ENCODE measurements at places on chromosomes 4 and X.

DNA sequence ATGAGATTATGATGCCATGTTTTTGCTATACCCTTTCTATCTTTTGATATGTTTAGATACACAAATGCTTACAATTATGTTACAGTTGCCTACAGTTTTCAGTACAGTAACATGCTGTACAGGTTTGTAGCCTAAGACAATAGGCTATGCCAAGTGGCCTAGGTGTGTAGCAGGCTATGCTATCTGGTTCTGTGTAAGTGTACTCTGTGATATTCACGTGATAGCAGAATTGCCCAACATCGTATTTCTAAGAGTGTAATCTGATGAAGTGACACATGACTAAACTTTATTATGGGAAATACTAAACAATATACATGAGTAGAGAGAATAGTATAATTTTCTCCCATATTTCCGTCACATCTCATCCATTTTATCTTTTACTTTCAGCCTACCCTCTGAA, 97.0 kb downstream of the CLDN22 start:
- DNase-seq: no peak

- no peak for DNase-seq
These were observed 166.4 kb upstream of the AFF2 start for GRCh38 chrX:148333989-148334388.

- DNase-seq: no peak
These were observed 5.4 kb downstream of the PNMA6E start for GRCh38 chrX:153395613-153396319.

GRCh38 chrX:139081965-139082364, 370.4 kb upstream of the FGF13 start:
- no peak for DNase-seq

- DNase-seq: peak; percentile 100
These were observed at the start of gene ASMTL for GRCh38 chrX:1452516-1453394. ASMTL (minus strand) TSS chrX:1452909; CDS start chrX:1452840, 69 bp downstream.

DNA sequence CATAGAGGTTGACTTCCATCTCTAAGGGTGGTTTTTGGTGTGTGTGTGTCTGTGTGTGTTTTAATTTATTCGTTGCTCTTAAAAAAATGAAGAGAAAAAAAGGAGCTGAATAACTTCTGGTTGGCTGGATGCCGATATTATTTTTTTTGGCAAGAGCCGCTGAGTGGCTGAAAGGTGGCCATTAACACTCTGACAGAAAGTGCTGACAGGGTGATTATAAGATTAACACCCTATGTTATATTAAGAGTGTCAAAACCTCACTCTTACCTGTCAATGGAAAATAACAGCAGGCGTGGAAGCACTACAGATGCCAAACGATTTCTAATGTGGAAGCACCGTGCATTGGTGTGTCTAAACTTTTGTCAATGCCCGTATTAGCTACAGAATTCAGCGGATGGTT, 622.5 kb downstream of the ANKRD50 start:
- no peak for DNase-seq

DNA sequence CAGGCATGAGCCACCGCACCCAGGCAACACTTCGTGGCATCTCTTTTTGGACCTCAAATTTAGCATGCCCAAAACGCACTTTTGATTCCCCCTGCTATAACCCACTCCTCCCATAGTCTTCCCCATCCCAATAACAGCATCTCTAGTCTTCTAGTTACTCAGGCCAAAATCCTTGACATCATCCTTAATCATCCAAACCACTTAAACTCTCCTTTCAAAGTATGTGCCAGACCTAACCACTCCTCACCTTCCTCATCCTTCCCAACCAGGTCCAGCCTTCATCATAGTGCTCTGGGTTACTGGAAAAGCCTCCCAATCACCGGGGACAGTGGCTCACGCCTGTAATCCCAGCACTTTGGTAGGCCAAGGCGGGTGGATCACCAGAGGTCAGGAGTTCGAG, 41.9 kb downstream of the AFAP1 start:
- no peak for DNase-seq

GRCh38 chrX:85622635-85623034, 243.2 kb upstream of the POF1B start:
- no peak for DNase-seq

DNA sequence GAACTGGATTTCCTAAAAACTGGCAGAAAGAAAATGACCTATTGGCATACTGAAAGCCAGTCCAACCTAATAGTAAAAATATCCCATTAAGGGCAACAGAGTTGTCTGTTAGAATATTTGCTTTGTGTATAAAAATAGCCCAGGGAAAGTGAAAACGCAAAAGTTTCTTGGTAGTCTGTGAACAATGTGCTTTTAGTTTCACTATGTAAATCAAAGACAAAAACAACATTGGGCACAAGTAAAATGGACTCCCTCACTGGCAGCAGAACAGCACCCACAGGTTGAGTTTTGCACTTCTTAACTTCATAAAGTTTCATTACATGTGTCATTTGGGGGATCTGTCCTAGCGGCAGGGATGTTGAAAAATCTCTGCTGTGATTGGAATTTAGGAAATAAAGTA, 4.3 kb upstream of the FGG start:
- DNase-seq: no peak

DNA sequence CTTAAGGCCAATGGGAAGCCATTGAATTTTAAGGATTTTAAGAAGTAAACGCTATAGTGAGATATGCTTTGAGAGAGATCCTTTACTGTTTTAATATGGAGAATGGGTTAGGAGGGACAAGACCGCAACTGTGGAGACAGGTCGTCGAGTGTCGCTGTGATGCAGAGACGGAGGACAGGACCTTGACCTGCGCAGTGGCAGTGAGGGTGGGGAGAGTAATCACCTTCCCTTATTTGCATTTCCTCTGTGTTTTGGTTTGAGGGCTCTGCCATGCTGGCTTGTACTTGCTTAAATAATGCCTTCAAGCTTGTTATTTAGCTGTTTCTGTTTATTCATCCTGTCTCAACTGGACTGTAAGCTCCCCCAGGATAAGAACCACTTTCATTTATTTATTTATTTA, 345.0 kb downstream of the FBXW7 start:
- DNase-seq: no peak

GRCh38 chrX:140712413-140713173, 3.0 kb downstream of the LINC00632 start:
- peak; percentile 75 for DNase-seq

DNA sequence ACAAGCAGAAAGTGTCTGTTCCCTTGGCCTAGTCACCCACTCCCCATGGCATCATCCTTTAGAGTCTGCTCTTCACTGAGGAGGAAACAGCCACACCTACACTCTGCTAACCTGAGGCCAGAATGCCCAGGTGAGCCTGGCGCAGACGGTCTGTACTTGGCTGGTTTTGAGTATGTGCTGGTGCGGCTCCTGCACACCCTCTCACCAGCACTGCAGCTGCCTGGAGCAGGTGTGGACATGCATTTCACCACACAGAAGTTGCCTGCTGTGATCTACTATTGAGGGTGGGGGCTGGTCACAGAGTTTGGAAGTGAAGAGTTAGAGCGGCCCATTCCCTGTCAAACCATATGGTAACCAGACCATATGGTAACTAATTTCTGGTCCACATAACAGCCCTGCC, 39.5 kb downstream of the KANTR start:
- DNase-seq: no peak

DNA sequence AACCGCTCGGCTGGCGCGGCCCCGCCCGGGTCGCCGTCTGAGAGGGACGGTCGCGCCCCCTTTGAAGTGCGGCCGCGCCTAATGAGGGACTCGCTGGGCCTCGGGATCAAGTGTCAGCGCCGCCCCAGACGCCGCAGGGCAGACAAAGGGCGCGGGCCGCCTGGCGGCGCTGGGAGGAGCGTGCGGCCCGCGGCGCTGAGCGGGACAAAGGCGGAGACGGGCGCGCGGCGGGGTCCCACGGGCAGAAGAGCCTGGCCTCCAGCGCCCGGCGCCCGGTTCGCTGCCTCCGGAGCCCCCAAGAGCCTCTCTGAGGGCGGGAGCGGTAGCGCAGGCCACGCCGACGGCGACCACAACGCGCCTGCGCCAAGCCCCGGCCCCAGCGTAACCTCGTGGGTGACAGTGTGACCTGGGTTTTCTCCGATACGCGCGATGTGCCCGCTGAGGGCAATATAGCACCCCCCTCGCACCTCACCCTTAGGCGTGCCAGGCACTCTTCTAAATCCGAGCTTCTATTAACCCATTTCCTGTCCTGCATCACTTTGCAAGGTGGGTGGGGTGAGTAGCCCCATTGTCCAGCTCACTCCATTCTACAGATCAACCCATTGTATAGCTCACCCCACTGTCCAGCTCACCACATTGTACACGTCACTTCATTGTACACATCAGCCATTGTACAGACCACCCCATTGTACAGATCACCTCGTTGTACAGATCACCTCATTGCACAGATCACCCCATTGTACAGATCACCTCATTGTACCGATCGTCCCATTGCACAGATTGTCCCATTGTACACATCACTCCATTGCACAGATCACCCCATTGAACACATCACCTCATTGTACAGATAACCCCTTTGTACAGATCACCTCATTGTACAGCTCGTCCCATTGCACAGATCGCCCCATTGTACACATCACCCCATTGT, 33.7 kb upstream of the STX18 start:
- DNase-seq: peak; percentile 50

GRCh38 chrX:151899622-151900021, 13.1 kb upstream of the MAGEA4 start:
- DNase-seq: peak; percentile 24

- peak; percentile 28 for DNase-seq
These were observed 22.7 kb downstream of the SMPX start for GRCh38 chrX:21735038-21735767.

DNA sequence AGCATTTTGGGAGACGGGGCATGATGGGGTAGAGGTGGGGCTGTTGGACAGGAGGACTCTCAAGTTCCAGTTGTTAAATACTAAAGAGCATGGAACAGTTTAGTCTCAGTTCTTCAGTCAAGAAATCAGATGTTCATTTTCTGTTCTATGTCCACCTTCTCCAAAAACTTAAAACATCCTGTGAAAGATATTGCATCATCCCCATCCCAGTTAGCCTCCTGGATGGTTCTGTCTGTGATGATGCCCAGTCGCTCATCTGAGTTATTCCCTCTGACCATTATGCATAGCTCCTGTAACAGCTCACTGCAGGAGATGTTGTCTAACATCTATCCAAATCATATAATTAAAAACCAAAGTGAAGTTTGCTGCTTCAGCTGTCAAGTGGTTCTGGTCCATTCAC, 32.1 kb upstream of the SCML1 start:
- no peak for DNase-seq

DNA sequence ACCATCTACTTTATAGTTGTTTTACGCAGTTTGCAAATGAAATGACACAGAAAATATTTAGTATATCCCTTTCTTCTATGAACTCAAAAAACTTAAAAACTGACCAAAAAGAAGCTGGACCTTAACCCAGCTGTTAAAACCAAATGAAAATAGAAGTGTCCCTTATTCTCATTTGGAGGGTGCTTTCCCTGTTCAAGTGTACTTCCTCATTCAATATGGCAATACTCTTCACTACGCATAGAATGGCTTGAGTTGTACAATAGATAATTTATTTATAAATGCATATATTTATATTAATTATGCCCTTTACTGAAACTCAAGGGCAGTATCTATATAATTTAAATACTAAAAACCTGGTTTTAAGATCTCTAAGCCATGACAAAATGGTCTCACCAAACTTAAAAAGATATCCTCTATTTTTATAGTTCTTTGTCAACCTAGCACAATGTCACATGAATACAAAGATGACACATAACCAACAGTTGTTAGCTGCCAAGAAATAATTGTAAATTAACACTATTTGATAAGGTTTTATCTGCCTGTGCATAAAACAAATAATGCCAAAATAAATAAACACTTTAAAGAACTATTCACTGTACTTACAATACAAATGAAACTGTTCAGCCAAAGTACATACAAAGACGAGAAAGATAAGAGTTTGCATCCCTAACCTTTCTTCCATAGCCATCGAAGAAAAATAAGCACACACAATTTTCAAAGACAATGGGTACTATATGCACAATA, 25.2 kb downstream of the YTHDC1 start:
- no peak for DNase-seq

DNA sequence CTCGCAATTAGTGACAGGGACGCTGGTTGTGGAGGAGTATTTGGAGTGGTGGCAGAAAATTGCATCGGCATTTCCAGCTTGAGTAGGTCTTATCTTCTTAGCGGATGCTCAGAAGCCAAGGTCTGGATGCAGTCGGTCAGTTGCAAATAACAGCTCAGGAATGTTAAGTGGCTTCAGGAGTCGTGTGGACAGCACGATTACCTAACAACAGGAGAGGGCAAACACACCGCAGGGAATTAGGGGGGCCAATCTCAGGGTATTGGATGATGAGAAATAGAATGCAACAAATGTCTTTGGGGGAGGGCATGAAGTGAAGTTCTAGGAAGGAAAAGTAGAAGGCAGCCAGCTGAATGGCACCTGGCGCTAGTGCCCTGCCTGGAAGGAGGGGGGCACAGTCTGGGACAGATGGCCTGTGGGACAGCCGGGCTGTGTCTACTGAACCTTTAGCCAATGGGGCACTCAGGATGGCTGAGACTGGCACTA, 11.8 kb downstream of the RASL11B start:
- DNase-seq: peak; percentile 41

DNA sequence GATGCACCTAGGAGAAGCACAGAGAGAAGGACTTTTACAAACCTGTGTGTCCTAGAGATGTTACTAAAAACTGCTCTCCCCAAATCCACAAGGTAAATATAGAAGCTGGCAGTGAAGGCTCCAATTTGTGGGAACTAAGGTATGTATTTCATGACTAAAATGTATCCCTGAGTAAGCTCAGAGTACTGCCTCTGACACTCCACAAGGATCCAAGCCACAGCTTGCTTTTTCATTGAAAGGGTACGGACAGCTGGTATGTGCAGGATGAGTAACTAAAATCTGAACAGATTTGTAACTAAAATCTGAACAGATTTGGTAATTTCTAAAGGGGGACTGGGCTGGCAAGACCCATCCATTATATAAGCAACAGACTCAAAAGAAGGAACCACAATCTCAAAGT, 187.6 kb downstream of the DCLK2 start:
- DNase-seq: no peak

- DNase-seq: peak; percentile 68
These were observed 23.0 kb downstream of the RPA4 start for GRCh38 chrX:96906741-96907140.

- DNase-seq: no peak
These were observed 449.1 kb upstream of the SMIM31 start for GRCh38 chr4:164304861-164305260.

Data from fibroblast of pulmonary artery (primary cell).